ENCODE measurements at places on chromosomes 11 and 22.

GRCh38 chr11:19660076-19660475, 52.6 kb upstream of the NAV2 start:
- DNase-seq: no peak

DNA sequence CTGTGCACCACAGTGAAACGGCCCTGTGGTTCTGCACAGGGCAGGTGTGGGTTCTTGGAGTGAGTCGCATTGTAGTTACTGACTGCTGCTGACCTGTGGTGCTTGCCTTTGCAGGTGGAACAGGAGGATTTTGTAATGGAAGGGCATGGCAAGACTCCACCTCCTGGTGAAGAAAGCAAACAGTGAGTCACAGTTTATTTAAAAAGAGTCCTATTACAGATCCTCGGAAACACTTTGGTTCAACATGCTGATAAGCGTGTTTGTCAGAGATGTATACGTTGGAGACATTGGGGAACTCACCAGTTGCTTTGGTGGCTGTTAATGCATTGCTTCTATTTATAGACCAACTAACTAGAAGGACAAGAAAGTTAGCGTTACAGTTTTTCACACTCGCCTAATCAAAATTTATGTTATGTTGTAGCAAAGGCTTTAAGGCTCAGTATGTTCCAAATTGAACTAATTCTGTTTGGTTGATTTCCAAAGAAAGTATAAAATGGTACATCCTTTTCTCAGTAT, 21.7 kb upstream of the TNRC6B start:
- DNase-seq: no peak

DNA sequence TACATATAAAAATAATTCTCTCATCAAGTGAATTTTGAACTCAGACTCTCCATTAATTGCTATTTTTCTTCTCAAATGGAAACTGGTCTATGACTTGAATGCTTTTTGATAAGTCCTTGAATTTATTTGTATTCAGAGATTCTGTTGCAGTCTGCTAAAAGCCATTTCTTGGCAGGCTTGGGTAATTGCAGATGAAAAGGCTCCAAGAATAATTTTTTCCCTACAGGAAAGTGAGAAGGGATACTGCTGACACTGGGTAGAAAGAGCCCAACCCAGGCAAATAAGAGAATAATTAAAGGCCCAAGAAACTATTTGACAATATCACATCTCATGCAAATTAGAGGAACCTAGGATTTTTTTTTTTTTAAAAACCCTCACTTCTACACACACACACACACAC, 246.5 kb upstream of the DDI1 start:
- no peak for DNase-seq

DNA sequence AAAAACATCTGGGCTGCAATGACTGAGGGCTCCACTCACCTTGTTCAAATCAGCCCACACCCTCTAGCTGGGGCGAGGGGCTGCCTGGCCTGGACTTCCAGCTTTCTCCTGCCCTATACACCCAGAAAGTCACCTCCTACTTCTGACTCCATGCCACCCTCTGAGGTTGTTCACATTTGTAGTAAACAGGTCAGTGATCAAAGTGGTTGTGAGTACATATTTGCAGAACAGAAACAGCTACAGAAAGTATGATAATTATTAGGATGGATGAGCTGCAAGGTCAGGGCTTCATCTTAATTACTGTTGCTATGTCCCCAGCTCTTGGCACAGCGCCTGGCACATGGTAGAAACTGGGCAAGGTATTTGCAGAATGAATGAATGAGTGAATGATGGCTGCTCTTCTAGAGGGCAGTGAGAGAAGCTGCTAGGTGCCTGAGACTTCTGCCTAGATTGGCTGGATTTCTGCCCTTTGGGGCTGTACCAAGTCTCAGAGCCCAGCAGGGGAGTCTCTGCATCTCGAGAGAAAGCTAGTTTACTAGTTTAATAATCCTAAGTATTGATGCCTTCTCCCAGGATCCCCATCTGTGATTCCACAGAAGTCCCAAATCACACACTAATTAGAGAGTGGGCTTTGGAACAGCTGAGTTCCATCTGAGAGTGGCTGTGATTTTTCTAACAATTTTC, 36.0 kb downstream of the SYT13 start:
- no peak for DNase-seq

DNA sequence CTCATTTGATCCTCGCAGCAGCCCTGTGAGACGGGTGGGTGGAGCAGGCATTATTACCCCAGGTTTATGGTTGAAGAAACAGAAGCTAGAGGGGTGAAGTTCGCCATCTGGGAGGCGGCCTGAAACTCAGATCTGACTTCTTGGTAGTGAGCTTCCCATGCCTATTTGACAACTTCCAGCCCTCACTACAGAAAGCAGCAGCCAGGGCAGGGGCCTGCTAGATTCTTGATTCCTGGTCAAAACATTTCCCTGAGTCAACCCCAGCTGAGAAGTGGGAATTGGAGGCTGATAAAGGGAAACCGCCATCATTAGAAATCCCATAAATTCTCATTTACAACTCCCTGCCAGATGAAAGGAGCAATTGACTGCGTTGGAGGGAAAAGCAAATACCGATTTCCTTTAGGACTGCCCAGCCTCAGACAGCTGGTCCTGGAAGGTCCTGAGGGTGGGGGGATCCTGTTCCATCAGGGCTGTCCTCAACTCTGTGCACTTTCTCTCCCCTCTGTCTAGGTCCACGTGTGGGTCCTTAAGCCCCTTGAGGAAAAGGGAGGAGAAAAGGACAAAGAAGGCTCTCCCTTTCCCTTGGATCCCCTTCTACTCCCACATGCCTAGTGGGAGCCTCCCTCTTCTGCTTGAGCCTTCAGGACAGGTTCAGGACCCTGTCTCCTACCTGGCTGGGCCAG, 10.2 kb upstream of the NECTIN1 start:
- DNase-seq: no peak

DNA sequence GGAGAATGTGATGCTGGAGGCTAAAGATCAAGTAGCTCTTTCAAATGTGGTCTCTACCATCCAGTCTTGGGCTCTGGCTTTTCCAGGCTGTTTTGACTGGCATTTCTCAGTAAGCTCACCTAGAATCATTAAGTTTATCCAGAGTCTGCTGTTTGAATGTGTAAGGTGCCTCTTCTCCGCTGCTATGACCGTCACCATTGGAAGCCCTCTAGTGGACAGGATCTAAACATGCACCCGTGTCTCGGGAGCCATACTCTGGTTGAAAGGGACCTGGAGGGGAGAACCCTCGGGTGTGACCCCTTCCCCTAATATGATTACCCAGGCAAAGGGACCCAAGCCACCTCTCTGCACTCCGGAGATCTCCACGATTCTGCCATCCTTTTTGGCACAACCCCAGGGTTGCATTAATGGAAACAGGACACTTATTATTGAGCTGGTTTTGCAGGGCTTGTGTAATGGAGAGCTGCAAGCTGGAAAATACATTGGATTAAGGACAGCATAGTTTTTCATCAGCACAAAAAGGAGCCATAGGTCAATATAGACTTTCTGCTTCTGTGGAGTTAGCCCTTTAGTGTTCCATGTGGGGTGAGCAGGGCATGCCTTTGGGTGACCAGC, 191.0 kb upstream of the LARGE1 start:
- DNase-seq: no peak

DNA sequence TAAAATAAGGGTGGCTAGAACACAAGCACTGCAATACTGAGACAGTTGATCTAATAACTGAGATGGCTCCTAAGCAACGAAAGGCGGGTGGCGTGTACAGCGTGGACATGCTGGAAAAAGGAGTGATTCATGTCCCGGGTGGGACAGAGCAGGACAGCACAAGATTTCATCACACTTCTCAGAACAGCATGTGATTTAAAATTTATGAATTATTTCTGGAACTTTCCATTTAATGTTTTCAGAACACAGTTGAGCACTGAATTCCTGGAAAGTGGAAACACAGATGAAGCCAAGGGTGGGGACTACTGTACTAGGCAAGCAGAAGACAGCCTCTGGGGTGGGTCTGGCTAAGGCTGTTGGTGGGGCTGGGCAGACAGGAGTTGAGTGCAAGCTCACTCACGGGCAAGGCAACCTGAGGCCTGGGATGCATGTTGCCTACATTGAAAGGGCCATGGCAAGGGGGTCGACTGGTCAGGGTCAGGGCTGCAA, 165.6 kb upstream of the DDI1 start:
- DNase-seq: no peak

GRCh38 chr11:75775056-75775455, 6.5 kb downstream of the DGAT2 start:
- DNase-seq: no peak

DNA sequence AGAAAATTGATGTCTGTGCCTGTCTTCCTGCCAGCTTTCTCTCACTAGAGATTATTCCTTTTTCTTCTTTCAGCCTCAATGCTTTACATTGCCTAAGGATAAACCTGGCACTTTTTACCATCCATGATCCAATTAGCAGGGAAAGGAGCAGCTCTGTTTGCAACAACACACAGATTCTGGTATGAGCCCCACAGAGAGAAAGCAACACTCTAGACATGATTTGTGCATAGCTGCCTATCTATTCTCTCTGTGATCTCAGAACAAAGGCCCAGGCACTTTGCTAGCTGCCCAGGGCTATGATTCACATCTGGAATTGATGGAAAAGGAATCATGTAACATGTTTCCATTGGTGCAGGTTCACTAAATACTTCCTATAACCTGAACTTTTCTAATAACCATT, 685.0 kb downstream of the ETS1 start:
- no peak for DNase-seq

GRCh38 chr11:76918941-76919386, 58.2 kb downstream of the ACER3 start:
- DNase-seq: no peak

All from activated naive CD4-positive, alpha-beta T cell (primary cell).